Thoracic aorta (tissue), 2 donors: ENCODE measurements at places on chromosomes 5 and 9. TPM values are rescaled to one million over a fixed set of nuclear protein-coding genes. Genes with fewer than 3 reads are reported as not detected.
A peak's percentile ranks its signal among the peaks of the same experiment; 100 is the strongest.

- no peak for DNase-seq
Measured at GRCh38 chr9:34475097-34475496, 16.5 kb downstream of the DNAI1 start.

DNA sequence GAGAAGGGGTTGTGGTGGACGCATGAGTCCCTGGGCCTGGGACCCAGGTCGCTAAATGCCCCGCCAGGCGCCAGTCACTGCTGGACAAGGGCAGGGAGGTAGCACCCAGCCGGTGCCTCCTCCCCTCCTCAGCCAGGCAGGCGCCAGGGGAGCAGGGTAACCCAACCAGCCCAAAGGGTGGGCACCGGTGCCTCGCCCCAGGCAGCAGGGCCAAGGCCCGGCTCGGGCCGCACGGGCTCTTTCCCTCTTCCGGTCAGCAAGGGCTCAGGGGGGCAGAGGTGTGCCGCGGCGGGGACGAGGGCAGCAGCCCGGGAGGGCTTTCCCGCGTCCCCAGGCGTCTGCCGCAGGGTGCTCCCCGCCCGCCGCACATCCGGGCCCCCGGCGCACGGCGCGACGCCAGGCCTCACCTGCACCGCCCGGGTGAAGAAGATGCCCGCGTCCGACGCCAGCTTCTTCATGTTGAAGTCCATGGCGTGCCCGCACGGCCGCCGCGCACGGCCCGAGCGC is 393 bp downstream of the SH3GLB2 start:
- no peak for DNase-seq

DNA sequence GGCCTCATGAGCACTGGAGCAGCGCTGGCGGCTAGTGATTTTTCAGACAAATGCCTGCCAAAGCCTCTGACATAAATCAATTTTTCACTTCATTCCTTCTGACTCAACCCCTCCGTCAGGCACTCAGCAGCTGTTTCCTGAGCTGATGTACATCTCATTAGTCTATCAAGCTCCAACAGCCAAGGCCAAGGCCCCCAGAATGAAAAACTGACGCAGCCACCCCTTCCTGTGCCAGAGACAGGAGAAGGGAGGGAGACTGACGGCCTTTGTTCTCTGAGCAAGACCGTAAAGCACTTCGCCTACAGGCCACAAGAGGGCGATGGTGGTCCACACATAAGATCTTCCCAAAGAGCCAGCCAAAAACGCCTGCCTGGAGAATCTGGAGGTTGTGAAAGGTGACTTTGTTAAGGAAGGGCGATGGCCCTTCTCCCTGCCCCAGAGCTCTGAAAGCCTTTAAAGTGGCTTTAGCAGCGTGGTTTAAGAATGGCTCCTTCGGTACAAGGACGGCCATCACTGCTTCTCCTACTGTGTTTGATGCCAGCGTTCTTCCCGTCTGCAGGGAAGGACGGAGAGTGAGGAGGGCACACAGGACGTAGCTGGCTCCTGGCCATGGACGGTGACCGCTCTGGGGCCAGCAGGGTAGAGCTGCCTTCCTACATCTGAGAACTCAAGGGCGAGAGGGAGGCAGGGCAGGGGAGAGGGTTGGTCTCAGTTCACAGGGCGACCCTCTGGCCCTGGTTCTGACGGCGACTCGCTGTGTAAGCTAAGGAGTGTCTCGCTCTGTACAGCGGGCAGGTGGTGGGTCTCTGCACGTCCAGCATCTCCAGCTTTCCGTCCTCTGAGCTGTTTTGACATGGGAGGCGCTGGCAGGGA is 37.0 kb downstream of the ALG2 start:
- DNase-seq, result peak; percentile 83

- no peak for DNase-seq
Measured at GRCh38 chr5:44713446-44713845, 95.3 kb upstream of the MRPS30 start.

SLC45A2 gene
- total RNA-seq, result not detected

TCF7 gene
- total RNA-seq, result 0.54 TPM

BAAT gene
- total RNA-seq, result 0.92 TPM

ECSCR gene
- 35.6 TPM for total RNA-seq

SPOUT1 gene
- 38.6 TPM for total RNA-seq
